ENCODE measurements at places on chromosomes 4 and X.

- DNase-seq: no peak
Measured at GRCh38 chrX:67545036-67545821, 1.4 kb downstream of the AR start.

- DNase-seq: no peak
Measured at GRCh38 chrX:11188664-11189063, 77.5 kb downstream of the HCCS start.

GRCh38 chr4:60934566-60935295 lies 265.4 kb upstream of the ADGRL3 start:
- DNase-seq: no peak

GRCh38 chr4:20158195-20158594 lies 93.5 kb upstream of the SLIT2 start:
- DNase-seq: no peak

- no peak for DNase-seq
Measured at GRCh38 chrX:19707246-19707871, 180.0 kb downstream of the SH3KBP1 start.

DNA sequence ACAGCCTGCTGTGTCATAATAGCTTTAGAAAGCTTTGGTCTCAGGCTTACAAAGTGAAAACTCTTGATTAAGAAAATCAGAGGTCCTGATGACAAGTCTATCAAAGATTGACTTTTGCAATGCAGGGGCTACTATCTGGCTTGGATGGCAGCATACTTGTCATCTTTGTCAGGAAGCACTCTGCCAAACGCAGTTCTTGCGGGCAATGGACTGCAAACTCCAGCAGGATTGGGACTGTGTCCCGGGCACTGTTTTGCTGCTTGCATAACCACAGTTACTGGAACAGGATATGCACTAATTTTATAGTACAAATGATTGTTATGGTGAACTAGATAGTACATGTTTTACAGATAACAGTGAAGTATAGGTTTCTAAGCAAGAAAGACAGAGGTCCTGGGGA lies 185.6 kb downstream of the IQCM start:
- DNase-seq: no peak

DNA sequence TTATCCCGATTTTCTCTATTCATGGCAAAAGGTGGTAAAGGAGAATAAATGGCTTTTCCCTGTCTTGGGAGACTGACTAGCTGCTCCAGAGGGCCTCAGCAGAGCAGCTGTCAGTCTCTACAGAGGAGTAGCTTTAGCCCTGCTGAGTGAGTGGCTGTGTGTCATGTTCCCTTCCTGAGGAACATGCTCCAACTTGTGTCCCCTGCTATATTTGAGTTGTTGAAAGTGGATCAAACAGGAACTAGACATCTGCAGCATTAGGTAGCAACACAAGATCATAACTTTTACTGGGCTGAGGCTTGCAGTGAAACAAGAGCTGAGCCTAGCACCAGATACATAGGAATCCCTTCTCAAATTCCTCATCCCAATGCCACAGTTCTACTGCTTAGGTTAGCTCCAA lies 26.7 kb upstream of the PLAC1 start:
- no peak for DNase-seq

DNA sequence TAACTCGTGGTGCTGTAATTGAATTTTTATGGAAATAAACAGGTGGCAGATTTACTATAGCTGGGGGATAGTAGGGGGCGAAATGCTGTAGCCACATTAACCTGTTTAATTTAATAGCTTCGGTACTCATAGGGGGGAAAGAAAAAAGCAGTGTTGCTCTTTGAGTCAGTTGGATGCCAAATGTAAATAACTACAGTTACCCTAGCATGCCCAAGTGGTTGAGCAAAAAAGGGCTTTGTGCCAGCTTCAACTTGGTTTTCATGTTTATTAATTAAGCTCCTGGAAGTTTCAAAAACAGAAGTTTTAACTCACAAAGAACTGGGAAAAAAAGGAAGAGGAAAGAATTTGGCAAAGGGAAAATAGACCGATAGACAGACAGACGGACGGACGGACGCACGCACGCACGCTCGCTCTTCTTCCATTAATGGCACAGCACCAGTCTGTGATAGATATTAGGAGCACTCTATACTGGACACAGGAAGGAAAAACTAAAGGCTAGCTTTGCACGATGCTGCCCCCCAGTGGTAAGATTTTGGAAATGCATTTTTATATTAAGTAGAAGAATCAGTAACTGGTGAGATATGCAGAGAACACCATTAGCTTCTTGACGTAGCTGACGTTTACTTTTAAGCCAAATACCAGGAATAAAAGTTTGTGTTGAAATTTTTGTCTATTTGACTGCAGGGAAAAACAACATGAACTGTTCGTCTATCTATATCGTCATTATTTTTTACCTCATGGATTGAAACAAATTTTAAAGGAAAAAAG lies 151.8 kb downstream of the SLC7A11 start:
- DNase-seq: peak; percentile 40

- DNase-seq: no peak
Measured at GRCh38 chr4:26253968-26254367, 66.8 kb upstream of the RBPJ start.

DNA sequence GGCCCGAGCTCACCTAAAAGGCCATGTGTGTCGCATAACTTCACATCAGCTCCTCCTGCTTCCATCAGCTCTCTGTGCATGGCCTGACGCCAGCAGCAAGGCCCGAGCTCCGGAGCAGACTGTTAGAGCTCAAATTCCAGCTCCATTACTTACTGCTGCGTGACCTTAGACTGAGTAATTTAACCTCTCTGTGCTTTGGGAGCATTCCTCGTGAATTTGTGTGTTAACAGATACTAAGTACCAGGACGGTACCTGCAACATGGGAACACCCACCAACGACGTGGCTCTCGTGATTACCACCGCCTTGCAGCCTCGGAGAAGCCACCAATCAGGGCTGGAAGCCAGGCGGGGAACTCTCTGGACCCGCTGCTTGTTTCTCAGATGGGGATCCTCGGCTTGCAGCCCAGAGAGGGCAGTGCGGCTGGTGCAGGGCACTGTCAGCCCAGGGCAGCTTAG lies 12.9 kb downstream of the LETM1 start:
- DNase-seq: no peak

DNA sequence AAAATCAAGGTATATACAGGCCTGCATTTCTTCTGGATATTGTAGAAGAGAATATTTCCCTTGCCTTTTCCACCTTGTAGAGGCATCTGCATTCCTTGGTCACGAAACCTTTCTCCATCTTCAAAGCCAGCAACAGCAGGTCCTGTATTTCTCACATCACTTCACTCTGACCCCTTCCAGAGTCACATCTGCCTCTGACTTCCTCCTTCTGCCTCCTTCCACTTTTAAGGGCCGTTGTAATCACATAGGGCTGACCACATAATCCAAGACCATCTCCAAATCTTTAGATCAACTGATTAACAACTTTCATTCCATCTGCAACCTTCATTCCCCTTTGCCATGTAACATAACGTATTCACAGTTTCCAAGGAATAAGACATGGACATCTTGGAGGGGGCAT lies 38.3 kb upstream of the NDP start:
- no peak for DNase-seq

- no peak for DNase-seq
Measured at GRCh38 chrX:73561801-73562200, 1.2 kb upstream of the CHIC1 start.

DNA sequence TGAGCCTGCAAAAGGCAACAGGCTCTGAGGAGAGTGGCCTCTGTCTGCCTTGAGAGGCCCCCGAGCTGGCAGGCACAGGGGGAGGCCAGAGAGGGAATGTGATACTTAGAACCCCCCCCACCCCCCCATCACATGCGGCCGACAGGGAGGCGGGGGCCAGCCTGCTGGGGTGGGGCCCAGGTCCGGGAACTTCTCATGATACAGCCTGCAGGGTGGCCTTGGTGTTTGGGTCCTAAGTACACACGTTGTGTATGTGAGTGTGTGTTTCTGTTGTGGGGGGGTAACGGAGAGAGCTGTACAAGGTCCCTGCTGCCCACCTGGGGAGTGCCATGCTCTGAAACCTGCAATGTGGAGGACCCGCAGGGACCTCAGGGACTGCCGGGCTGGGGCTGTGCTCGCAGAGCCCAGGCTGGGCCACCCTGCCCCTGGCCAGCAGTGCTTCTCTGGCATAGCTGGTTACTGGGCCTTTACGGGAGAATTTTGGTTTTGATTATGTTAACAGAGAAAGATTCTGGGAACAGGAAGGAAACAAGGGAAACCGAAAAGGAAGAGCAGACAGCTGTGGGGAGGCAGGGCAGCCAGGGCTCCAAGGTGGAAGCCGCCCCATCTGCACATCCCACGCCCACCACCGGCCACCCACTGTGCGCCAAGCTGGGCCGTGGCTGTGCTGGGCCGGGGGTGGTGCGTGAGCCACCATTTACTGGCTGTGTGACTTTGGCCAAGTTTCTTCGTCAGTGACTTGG lies 19.9 kb downstream of the SH3BP2 start:
- DNase-seq: no peak

DNA sequence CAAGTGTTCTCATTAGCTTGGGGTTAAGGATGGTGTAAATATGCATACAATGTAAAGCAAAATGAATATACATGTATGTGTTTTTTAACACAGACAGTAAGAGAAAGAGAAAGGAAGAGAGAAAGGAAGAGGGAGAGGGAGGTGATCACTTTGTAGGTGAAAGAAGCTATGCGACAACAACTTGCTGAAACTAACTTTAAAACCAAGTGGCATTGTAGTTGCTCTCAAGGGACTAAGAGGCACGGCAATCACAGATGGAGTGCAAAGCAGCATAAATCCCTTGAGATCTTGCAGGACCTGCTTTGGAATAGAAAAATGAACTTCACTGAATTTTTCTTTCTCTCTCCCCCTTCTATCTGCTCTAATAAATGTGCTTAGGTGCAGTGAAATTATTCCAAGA lies 1665.0 kb upstream of the TENM3 start:
- no peak for DNase-seq

- DNase-seq: no peak
Measured at GRCh38 chr4:113435893-113436292, 325.6 kb downstream of the CAMK2D start.

- peak; percentile 10 for DNase-seq
Measured at GRCh38 chr4:72418458-72418857, 150.6 kb downstream of the ADAMTS3 start.

GRCh38 chrX:104281564-104281963 lies 26.8 kb upstream of the ESX1 start:
- no peak for DNase-seq

- DNase-seq: peak; percentile 6
Measured at GRCh38 chrX:118459494-118459893, 36.1 kb upstream of the DOCK11 start.

DNA sequence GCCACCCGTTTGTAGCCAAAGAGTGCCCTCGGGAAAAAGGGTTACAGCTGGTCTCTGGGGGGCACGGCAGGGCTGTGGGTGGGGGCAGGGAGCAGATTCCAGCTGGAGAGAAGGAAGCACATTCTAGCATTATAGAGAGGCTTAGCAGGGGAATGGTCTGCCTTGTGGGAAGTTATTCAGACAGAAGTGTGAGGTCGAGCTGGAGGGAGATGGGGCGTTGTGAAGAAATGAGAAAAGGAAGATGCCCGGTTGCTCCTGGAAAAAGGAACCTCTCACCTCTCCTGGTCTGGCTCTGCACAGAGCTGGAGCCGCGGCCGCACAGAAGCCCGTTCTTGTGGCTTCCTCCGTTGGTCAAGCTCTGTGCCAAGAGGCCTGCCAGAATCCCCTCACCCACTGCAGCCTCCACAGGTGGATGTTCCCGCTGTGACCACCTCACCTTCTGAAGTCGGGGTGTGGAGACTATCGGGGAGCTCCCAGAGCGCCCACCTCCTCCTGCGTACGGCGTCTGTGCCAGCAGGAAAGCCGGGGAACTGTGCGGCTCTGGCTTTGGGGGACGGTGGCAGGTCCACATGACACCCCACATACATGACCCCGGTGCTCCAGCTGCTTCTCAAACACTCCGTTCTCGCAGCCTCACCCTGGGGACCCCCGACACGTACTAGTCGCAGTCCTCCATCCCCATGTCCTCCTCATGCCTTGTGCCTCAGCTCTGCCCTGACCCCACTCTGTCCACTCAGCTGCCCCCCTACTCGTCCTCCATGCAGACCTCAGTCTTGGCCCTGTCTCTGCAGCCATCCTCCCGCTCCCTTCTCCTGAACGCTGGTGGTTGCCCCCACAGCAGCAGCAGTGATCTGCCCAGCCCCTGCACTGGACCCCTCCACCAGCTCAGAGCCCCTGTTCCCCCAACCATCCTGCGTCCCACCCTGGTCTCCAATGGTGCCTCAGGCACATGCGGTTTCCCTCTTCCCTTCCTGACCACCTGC lies 52.2 kb upstream of the HGFAC start:
- DNase-seq: no peak

DNA sequence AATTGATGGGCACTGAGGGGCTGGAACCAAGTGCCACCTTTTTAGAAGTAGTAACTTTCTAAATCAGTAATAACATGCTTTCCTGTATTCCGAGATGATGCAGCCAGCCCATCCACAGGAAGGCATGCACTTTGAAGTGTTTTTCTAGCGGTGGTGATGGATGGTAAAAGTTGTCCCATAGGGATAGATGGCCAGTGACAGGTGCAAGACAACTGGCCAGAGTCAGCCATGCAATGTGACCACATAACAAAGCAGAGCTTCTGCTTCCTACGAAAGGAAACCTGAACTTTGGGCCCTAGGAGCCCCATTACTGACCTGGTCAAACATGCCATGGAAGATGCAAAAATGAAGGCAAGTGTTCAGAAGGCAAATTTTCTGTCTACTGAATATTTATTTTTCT lies 72.3 kb downstream of the NR3C2 start:
- DNase-seq: no peak

DNA sequence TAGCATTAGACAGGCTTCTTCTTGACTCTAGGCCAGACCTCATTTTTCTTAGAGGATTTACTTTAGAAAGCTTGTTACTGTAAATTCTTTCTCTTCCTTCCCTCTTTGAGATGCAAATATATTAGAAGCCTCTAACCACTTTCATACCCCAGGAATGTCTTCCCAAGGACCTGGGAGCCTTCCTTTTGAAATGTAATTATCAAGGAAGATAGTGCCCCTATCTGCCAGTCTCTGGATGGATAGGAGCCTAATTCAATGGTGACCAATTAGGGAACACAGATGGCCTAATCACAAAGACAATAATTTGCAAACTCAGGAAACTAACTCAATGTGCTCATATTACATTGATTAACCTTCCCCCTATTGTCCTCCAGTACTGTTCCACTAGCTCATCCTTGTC lies 145.6 kb upstream of the DCAF8L1 start:
- no peak for DNase-seq

GRCh38 chr4:124873361-124874171 lies 161.0 kb upstream of the ANKRD50 start:
- no peak for DNase-seq

GRCh38 chr4:115514675-115515074 lies 401.3 kb upstream of the NDST4 start:
- DNase-seq: no peak

DNA sequence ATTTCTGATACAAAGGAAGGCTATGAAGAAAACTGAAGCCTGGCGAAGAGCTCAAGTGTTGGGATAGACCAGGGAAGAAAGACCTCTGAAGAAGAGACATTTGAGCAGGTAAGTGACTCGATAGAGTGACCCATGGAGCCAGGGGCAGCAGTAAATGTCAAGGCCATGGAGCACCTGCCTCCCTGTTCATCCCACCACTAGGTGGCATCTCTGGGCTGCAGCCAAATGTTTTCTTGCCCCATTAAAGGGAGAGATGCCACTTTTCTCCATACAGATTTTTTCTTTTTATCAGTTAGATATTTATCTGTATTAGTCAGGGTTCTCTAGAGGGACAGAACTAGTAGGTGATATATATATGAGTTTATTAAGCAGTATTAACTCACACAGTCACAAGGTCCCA lies 4.9 kb upstream of the ZNF81 start:
- DNase-seq: peak; percentile 0
